ENCODE measurements at places on chromosomes 13 and 19.

- DNase-seq: no peak
Observed at GRCh38 chr13:112735791-112736190, 46.0 kb downstream of the ATP11A start.

GRCh38 chr13:49669735-49670309 lies 21.5 kb downstream of the EBPL start:
- peak; percentile 70 for DNase-seq

- DNase-seq: no peak
Observed at GRCh38 chr13:36966404-36966803, 32.7 kb downstream of the ALG5 start.

DNA sequence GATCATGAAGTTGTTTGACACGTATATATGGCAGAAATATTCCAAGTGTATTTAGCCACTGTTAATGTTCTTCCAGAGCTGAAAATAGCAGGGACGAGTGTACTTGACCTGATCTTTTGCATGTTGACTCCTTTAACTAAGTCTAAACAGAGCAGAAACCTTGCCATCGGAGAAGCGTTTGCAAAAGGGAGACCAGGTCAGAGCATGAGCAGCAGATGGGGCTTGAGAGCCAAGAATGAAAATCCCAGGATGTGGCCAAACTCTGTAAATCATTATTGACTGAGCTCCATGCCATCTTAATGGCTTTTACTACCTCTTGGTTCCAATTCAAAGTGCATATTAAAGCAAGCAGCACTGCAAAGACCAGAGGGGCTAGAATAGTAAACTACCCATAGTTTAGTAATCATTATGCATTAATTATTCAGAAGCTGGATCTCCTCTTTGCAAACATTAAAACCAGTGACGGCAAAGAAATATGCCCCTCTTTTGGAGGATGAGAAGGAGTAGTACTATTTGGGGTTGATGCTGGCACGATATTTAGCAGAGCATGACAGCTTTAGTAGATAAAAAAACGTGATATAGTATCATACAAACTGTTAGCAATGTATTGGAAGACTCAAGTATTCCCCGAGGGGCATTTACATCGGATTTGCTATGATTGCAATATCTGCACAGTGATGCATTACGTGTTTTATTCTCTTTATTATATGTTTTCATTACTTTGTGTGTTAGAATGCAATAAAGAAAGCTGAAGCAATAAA lies 55.7 kb downstream of the FAM216B start:
- peak; percentile 89 for DNase-seq

- DNase-seq: no peak
Observed at GRCh38 chr13:36551445-36551844, 119.2 kb downstream of the CCNA1 start.

DNA sequence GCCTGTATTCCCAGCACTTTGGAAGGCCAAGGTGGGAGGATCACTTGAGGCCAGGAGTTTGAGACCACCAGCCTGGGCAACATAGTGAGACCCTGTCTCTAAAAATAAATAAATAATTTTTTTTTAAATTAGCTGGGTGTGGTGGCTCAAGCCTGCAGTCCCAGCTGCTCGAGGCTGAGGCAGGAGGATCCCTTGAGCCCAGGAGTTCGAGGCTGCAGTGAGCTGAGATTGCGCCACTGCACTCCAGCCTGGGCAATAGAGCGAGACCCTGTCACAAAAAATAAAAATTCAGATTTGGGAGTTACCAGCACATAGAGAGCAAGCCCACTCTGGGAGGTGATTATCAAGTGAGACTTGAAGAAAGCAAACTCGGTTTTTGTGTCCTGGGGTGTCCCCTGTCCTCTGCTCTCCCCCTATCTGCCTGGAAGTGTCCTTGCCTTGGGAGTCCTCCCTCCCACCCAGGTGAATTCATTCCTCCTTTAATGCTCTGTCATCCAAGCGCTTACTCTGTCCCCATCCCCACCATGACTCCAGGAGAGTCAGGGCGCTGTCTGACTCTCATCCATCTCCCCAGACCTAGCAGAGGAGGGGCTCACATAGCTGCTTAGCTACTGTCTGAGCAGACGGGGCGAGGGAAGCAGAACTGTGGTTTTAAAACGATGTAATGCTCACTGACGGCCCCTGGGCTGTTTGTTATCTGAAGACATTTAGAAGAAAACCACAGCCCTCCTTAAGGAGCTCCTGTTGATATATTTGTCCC lies 146.8 kb downstream of the STK24 start:
- DNase-seq: peak; percentile 63

- DNase-seq: no peak
Observed at GRCh38 chr13:22399801-22400420, 729.0 kb downstream of the FGF9 start.

GRCh38 chr19:38655148-38655824 lies 7.8 kb downstream of the ACTN4 start:
- DNase-seq: peak; percentile 50

DNA sequence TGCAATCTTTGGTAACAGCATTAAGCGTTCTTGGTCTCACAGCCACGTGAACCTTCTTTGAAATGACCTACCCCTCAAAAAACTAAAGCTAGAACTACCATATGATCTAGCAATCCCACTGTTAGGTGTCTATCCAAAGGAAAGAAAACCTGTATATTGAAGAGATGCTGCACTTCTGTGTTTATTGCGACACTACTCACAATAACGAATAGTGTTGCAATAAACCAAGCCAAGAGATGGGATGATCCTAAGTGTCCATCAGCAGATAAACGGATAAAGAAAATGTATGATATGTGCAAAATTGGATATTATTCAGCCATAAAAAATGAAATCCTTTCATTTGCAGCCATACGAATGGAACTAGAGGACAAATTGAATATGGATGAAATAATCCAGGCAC lies 637.9 kb downstream of the EFNB2 start:
- DNase-seq: no peak

DNA sequence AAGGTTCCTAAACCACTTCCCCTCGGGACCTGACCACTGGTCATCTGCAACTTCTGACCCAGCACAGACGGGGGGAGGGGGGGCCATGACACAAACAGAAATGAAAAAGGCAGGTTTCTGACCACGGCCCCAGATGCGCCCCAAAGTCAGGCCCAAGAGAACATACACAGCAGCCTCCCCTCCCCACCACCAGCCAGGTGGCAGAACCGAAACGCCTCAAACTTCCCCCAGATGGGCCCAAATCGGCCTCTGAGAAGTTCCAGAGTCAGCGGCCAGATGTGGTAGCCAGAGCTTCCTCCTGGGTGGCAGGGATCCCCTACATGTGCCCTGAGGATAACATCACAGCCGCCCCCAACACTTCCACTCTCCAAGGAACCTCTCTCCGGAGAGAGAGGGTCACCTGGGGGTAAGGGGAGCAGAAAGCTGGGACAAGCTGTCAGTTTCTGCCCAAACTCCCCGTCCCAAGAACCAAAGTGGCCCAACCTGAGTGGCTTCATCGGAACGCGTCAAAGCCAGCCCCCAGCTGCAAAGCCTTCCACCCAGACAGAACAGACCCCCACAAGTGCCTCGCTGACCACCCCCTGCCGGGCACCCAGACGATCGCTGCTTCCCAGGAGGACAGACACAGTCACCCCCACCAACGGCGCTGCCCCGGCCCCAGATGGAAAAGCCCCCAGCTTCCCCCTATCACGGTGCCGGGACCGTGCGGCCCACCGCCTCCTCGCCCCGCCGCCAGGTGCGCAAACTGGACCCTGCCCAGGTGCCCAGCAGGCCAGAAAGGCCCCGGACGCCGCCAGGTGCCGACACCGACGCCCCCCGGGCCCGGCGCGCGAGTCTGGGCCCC lies 800 bp downstream of the ELL start:
- no peak for DNase-seq

DNA sequence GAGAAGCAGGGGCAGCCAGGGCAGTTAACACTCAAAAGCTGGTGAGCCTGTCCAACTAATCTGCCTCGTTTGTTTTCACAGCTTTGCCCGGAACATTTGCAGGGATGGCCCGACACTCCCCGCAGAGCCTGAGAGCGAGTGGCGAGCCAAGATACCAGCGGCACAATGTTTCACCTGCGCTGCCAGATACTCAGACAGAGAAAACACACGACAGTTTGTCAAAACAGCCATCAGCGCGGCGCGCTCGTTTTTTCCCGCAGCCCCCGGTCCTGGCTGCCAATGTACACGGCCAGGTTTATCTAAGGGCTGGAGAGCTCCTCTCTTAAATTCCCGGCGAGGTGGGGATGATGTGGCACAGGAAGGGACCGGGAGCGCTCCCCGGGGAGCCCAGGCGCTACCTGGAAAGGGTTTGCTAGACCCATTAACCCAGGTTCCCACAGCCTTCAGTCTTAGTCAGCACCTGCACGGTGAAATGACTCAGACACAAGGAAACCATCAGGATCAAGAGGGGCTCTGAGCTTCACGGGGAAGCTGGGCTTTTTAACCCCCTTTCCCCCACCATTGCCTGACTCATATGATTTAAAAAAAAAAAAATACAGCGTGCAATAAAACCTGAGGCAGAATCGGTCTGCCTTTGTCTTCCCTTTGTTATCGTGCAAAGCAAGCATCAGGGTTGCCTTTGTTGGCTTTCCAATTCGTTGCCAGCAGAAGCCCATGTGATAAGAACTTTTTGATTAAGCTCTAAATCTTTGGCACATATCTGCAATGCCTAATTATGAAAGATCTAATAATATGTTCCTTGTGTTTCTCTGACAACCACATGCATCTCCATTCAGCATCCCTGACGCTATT lies 186.2 kb downstream of the EFNB2 start:
- peak; percentile 55 for DNase-seq

DNA sequence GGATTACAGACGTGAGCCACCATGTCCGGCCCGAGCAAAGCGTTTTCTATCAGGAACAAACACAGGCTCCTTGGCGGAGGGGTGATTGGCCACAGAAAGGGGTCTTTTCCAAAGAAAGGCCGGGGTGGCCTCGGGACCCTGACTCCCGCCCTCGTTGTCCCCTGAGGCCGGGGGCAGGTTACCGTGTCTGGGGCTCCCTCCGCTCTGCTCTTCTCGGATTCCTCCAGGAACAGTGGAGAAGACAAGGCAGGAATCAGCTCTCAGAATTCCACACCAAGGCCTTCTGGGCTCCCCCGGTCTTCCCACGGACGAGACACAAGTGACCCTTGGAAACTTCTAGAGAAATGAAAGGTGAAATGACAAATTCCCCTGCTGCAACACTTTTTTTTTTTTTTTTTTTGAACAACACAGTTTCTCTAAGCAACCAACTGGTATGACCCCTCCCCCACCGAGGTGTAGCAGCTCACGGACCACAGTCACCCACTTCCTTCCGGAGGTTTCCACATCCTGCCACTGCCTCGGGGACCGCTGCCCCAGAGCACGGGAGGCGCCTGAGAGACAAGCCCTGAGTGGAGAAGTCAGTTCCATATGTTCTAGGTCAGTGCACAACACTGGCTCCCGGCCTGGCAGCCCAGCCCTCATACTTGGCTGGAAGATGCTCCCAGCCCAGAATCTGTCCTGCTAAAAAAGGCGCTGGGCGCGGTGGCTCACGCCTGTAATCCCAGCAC lies 11.0 kb downstream of the MOB3A start:
- DNase-seq: peak; percentile 47
